Natural killer cell (primary cell): ENCODE measurements at places on chromosomes 11 and 22. TPM values are rescaled to one million over a fixed set of nuclear protein-coding genes. Genes with fewer than 3 reads are reported as not detected.

TLCD5 gene
- total RNA-seq = not detected

GRCh38 chr11:31826536-31827438 is 15.7 kb upstream of the PAX6 start:
- no peak for DNase-seq

DNA sequence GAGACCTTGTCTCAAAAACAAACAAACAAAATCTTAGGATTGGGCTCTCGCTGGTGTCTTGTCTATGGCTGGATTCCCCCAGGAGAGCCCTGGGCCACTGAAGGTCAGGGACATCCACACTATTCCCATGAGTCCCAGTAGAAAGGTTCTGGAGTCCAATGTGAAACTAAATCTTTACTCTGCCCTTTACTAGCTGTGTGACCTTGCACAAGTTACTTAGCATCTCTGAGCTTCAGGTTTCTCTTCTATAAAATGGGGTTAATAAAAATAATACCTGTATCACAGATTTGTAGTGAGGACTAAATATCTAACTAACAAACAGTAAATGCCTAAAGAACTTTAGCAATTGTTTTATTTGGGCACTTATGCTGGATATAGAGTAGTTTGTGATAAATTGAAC is 9.0 kb downstream of the SLC43A1 start:
- DNase-seq = no peak

KCNJ5 gene
- 0.18 TPM for total RNA-seq

GDPD5 gene
- 95.2 TPM for total RNA-seq

KCNE3 gene
- total RNA-seq = 3.6 TPM

DNA sequence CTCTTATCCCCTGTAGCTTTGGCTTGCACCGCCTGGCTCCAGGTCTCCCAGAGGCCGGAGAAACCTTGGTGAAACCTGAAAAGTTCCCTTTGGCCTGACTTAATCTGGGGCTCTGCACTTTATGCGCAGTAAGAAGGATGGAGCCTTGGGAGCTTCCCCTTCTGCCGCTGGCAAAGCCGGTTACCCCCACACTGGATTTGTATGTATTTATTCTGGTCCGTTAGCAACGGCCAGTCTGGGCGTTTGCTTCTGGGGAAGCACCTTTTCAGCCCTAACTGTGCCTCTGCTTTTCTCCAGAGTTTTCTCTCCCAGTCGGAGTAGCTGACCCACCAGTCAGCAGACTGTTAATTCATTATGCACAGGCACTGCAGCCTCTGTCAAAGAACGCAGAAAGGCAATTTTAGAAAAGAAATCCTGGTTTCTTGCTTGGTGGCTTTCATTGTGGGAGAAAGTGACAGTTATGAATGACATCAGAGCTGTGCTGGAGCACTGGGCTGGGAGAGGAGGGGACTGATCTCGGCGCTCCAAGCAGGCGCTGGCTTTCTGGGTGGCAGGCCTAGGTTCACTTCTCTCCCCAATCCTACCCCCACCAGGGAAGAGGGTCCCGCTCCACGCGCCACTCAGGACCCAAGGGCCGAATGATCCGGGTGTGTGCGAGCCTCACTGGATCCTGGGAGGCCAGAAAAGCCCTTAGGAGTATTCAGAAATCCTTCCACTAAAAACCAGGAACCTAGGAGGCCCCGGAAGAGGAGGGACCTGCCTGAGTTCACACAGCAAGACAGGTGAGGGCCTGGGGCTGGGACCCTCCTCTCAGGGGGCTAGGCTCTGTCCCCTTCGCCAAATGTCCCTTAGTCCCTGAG is 70.2 kb downstream of the RTL6 start:
- no peak for DNase-seq

THRSP gene
- total RNA-seq = not detected

DNA sequence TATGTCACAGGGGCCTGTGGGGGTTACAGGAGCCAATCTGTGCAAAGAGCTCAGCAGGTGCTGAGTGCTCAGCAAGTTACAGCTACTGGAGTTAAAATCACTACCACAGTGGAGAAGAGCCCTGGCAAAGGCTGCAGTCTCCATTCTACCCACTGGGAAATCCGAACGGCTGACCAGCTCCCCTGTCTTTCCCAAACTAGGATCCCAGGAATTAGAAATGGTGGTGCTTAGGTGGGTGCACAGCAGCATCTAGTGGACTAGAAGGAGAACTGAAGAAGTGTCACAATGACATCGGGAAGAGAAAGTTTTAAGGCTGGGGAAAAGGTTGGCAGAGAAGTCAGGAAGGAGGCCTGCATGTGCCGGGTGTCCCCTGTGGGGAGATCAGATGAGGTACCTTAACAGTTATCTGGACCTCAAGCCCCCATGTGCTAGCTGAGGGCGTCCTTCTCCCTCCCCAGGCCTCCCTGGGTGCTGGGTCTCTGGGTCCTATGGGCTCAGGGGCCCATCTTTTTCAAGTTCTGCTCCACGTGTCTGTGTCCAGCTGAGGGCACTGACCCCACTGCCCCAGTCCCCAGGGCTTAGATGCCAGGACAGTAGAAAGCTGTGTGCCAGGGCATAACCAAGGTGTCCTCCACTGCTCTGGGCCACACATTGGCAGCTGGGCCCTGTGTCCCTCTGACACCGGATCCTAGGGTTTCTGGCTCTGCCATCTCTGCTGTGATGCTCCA is 1.9 kb downstream of the PIWIL3 start:
- DNase-seq = no peak

DNA sequence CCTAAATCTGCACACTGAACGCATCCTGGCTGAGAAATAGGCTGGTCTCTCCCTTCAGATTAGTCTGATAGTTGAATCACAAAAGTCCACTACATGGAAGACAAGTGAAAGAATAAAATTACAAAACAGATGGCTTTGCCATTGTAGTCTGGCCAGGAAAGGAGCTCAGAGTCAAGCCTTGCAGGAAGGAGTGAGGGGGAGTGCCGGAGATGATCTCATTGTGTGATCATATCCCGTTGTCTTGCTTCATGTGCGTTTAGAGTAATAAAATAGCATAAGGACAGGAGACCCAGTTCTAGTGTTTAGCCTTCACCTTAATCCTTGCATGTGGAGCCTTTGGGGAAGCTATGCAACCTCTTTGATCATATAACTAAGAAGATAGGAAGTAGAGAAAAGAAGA is 666.7 kb upstream of the RAG2 start:
- DNase-seq = no peak

DNA sequence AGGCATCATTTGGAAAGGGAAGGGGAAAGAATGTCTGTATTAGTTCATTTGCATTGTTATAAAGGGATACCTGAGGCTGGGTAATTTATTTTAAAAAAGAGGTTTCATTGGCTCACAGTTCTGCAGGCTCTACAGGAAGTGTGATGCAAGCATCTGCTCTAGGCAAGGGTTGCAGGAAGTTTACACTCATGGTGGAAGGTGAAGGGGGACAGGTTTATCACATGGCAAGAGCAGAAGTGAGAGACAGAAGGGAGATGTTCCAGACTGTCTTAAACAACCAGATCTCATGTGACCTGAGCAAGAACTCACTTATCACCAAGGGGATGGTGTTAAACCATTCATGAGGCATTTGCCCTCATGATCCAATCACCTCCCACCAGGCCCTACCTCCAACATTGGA is 90.6 kb downstream of the CCDC83 start:
- DNase-seq = no peak

DNA sequence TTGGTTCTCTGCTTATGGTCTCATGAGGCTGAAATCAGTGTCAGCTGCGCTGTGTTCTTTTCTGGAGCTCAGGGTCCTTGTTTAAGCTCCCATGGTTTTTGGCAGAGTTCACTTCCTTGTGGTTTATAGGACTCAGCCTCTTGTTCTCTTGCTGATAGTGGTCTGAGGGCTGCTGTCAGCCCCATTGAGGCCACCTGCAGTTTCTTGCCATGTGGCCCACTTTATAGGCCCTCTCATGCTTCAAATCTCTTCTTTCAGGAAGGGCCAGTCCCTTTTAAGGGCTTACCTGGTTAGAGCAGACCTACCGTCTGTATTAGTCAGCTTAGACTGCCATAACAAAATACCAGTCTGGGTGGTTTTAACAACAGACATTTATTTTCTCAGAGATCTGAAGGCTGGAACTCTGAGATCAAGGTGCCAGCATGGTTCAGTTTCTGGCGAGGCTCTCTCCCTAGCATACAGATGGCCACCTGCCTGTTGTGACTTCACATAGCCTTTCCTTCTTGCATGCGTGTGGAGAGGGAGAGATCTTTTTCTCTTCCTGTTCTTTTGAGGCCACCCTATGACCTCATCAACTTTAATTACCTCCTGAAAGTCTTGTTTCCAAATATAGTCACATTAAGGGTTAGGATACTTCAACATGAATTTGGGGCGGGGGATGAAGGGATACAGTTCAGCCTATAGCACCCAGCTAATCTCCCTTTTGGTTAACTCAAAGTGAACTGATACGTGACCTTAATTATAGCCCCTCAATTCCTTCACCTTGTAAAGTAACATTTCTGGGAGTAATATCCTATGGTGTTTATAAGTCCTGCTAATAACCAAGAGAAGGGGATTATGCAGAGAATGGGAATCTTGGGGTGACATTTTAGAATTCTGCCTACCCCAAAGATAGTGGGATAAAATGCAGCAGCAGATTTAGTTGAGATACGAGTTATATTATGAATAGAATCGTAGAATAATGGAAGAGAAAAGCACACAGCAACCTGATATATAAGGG is 131.8 kb downstream of the UVRAG start:
- no peak for DNase-seq

DNA sequence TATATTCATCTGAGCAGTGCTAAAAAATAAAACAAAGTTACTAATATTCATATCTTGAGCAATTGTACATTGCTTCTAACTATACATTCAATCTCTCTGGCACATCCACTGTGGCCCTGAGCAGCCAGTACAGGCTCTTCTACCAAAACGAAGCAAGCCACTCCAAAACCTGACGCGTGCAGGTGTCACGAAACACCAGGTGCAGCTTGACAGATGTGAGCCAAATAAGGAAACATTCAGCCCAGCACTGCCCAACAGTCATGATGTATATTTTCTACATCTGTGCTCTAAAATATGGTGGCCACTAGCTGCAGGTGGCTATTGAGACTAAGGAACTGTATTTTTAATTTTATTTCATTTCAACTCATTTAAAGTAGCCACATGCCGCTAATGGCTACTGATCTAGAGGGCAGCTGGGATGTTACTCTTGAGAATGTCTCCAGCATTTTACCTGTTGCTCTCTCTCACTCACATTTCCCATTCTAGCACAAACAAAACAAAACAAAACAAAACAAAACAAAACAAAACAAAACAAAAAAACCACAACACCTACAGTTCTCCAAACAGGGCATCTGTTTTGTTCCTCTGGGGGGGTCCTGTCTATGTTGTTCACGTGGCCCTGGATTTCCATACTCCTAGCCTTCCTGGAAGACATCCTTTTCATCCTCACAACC is 77.7 kb downstream of the LARGE1 start:
- no peak for DNase-seq

SHANK3 gene
- total RNA-seq = 0.07 TPM

DNA sequence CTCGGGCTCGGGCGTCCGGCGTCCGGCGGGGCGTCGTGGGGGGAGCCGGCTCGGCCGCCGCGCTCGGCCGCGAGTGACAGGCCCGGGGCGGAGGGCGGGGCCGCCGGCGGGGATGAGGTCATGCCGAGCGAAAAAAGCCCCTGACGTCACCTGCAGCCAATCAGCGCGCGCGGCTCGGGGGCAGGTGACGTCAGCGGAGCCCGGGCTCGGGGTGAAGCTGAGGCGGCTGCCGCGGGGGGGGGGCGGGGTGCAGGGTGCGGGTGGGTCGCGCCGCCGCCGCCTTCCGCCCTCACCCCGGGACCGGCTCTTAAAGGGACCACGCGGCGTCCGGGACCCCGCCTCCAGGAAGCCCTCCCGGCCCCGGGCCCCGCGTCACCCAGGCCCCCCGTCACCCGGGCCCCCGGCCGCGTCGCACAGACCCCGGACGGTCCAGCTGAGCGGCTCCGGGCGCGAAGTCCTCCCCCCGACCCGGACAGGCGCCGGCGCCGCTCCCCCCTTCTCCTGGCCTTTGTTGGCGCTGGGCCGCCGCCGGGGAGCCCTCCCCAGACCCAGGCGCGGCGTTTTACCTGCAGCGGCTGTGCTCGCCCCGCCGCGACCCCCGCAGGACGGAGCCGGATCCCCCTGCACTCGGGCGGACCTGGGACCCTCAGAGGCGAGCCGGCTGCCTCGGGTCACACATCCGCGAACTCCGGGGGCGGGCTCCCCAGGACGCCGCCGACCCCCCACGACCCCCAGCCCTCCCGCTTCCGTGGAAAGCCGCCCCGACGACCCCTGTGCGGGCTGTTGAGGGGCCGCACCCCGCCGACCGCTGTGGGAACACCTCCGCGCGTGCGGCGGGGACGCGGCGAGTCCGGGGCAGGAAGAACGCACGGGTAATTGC is at the start of gene DUSP8:
DUSP8 (minus strand) TSS at position 75 of the 880 bp plus-strand sequence. CDS start 6,445 bp downstream, outside the sequence.
- peak; percentile 98 for DNase-seq

DNA sequence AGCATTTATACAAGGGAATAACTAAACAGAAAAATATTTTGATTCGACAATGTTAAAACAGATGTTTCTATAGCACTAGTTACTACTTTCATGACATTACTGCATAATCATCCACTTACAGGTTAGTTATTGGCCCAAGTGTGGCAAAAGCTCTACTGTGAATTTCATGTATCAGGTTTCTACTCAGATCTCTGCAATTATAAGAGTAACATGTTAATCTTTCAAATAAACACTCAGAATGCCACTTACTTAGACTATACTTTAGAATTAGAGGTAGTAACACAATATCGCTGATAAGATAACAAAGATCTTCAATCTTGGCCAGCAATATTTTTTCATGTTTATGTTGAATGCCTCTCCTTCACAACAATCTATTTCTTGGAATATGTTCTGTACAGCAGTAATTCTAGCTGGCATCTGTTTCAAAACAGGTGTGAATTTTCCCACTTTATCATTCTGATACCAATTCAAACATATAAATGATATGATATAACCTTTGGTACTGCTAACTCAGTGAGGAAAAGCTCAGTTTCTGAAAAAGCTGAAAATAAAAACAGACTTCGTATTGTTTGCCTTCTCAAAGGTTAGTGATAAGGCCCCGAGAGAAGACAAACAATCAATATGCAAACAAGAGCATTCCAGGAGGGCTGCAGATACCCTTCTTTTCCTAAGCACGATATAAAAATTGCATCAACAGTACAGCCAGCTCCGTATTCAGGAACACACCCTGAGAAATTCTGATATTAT is 11.0 kb upstream of the CCDC34 start:
- DNase-seq = no peak

DNA sequence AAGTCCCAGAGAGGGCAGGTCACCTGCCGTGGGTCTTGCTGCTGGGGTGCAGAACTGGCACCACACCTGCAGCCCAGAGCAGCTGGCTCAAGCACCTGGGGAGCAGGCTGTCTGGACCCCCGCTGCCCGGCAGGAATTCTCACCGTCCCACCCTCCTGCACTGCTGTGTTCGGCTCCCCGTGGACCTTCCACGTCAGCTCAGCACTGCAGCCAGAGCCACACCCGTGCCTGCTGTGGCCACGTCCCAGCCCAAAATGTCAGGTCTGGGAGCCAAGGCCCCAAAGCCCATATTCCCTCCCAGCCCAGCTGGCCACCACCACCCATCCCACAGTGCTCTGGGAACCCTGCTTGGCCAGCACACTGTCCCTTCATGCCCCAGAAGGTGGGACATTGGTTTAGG is 28.0 kb upstream of the MYRF start:
- no peak for DNase-seq

DNA sequence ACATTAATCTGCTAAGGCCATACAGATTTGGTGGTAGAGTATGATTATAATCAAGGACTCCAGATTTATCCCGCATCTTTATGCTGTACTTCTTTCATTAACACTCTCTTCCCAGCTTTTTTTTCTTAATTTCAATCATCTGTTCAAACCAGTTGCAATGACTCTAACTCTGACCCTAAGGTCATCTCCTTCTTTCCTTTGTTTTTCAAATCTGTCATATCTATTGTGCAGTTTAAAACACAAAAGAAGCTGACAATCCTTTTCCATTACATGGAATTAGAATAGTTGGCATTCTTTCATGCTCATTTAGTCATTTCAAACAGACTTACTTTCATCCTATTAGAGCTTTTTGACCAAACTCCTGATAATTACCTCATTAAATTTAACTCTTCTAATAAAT is 53.6 kb upstream of the GRM5 start:
- DNase-seq = no peak
